ENCODE measurements at places on chromosomes 7 and 10.

GRCh38 chr7:35617041-35617440 is 77.9 kb downstream of the HERPUD2 start:
- no peak for DNase-seq

GRCh38 chr10:48399056-48399541 is 92.6 kb downstream of the MAPK8 start:
- no peak for DNase-seq

- DNase-seq = no peak
Measured at GRCh38 chr10:100866575-100867098, 46.1 kb upstream of the SLF2 start.

DNA sequence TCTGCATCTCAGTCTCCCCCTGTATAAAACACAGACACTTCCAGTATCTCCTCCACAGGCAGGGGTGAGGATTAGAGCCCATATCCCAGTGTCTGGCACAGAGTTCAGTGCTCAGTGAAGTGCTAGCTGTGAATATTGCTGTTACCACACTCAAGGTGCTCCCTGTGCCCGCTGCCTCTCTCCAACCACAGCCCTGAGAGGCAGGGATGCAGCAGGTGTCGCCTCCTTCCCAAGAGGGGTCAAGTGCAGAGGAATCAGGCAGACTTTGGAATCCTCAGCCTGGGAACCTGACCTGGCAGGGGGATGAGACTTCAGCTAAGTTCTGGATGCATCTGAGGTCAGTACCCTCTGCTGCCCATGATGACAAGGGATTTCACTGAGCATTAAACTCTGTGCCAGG is 163.1 kb downstream of the GFRA1 start:
- no peak for DNase-seq

DNA sequence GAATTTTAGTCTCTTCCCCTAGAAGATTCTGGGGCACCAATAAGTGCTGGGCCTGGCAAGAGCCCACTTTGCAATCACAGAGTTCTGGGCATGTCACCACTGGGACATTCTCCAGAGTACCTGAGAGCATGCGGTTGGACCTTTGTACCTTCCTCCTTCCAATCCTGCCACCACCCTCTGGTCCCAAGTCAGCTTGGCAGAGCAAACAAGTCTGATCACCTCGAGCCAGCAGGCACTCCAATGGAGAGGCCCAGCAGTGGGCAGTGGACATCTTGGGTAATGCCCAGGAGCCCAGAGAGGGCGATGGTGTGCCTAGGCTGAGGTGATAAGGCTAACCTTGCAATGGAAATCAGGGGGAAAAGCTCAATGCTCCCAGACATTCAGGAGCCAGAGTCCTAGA is 43.4 kb downstream of the SH3PXD2A start:
- DNase-seq = no peak

GRCh38 chr10:124212702-124213101 is 119.3 kb upstream of the CHST15 start:
- DNase-seq = no peak

GRCh38 chr10:86085686-86086085 is 280.9 kb downstream of the GRID1 start:
- DNase-seq = no peak

GRCh38 chr10:104831272-104831671 is 190.2 kb downstream of the SORCS3 start:
- DNase-seq = no peak

DNA sequence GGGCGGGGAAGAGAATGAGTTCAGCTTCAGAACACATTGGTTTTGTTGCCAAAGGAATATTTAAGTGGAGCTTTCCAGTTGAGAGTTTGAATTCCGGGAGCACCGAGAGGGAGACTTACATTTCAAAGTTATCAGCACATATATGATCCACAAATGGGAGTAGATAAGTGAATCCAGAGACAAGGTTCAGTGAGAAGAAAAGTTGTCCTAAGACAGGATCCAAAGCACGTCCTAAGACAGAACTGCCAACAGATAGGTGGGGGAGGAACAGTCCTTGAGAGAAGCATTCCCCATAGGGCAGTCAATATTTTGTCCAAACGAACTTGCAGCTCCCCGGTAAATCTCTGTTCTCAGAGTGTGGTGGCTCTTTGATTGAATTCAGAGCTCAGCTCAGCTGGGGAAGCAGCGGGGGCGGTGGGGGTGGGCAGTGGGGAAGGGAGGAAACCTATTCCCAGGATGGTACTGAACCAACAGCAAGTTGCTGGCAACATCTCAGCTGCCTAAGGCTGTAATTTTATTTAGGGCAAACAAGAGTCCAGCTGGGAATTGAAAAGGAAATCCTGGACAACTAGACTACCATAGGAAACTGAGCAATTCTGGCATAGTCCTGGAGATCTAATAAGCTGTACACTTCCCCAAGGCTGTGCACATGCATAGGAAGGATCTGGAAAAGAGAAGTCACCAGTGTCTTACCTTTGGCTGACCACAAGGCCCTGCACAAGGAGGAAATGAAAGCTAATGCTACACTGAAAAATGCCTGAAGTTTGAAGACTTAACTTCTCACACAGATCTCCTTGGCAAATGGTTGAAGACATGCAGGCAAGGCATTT is 94.2 kb upstream of the CXCL12 start:
- no peak for DNase-seq

DNA sequence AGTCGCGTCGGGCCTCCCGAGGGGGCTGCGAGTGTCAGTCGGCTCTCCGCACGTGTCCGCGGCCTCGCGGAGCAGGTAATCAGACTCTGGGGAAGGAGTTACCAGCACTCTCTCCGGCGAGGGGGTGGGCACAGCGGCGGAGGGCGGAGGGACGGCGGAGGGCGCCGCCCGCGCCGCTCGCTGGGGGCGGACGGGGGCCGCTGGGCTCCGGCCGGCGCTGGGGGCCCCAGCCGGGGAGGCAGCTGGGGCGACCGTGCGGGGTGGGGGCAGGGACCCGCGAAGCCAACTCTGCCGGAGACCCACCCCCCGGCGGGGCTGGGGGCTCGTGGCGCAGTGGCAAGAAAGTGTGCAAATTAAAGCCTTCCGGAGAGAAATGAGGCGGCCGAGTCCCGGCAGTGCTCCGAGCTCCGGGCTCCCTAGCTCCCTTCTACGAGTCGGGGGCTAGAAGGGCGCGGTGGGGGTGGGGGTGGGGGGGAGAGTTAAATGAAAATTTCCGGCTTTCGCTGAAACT is at the start of gene CDK6:
Gene CDK6, minus strand, starts transcription at position 85 of the 511 bp plus-strand sequence. CDS start 3,250 bp downstream, outside the sequence.
- DNase-seq = peak; percentile 40

- no peak for DNase-seq
Measured at GRCh38 chr7:91165006-91165845, 99.0 kb upstream of the FZD1 start.

GRCh38 chr7:1975179-1975578 is 257.6 kb downstream of the MAD1L1 start:
- DNase-seq = no peak

GRCh38 chr7:41979834-41980307 is 257.1 kb downstream of the GLI3 start:
- DNase-seq = peak; percentile 56

DNA sequence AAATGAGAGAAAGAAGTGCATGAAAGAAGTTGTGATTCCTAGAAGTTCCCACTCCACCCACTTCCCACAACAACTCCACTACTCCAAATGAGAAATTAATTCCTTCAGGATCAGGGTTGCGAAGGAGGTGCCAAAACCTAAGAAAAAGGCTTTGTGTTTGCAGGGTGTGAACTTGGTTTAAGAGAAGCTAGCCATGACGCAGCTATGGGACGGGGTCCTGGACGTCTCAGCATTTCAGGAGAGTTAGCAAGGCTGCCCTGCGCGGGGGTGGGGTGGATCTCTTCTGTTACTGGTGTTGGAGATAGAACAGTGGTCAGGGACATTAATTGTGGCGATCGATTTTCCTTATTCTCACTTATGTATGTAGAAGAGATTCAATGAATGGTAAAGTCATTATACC is 61.2 kb downstream of the CHST3 start:
- DNase-seq = no peak

DNA sequence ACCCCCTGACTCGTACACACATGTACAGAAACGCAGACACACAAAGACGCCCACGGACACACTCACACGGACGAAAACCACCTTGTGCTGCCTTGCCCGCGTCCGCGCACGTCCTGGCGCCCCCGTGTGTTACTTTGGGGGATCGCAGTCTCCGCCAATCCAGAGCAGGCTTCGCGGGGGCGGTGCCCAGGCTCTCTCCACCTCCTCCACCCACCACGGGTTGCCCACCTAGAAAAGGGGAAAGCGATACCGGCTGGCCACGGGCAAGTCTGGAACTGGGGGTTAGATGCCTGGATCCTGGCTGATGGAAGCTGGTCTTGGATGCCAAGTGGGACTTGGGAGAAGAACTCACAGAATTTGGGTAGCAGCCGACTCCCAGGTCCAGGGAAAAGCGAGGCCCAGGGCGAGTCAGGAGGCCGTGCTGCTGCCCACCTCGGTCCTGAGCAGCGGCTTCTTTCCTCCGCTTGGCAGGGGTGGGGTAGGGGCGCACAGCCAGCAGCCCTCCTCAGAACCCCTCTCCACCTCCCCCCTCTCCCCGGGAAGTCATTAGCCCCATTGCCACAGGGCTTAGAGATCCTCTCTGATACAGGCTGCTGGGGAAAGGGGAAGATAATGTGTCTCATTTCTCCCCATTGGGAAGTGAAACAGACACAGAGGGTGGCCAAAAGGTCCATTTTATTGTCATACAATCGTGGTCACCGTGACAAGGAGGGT is 4.6 kb upstream of the VGF start:
- DNase-seq = peak; percentile 90

GRCh38 chr7:18306696-18307095 is 188.9 kb upstream of the HDAC9 start:
- DNase-seq = no peak

DNA sequence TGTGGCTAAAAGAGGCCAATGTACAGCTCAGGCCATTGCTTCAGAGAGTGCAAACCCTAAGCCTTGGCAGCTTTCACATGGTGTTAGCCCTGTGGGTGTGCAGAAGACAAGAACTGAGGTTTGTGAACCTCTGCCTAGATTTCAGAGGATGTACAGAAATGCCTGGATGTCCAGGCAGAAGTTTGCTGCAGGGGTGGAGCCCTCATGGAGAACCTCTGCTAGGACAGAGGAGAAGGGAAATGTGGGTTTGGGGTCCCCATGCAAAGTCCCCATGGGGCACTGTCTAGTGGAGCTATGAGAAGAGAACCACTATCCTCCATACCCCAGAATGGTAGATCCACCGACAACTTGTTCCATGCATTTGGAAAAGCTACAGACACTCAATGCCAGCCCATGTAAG is 12.4 kb downstream of the SORCS1 start:
- no peak for DNase-seq

Data from HAP-1 (cell line).